SJSA1 (cell line): ENCODE measurements at places on chromosomes 3 and 15. TPM values are rescaled to one million over a fixed set of nuclear protein-coding genes. Genes with fewer than 3 reads are reported as not detected.

Gene EPHB3
- total RNA-seq, result 2.9 and 4.1 TPM in 2 replicates

Gene LRRC31
- total RNA-seq, result not detected in 2 replicates

Gene LYSMD4
- total RNA-seq, result 8.6 and 11.6 TPM in 2 replicates

Gene LPP
- total RNA-seq, result 64.6 and 132 TPM in 2 replicates

Gene ADAMTS7
- 1.6 and 2.8 TPM in 2 replicates for total RNA-seq

Gene GRAMD2A
- total RNA-seq, result 0.16 TPM in 1 of 2 replicates, not detected in the other

Gene SFMBT1
- total RNA-seq, result 1.9 and 15.1 TPM in 2 replicates

Gene PARP3
- 14.7 and 17.9 TPM in 2 replicates for total RNA-seq

Gene FRMD4B
- 1.3 and 13.7 TPM in 2 replicates for total RNA-seq

DNA sequence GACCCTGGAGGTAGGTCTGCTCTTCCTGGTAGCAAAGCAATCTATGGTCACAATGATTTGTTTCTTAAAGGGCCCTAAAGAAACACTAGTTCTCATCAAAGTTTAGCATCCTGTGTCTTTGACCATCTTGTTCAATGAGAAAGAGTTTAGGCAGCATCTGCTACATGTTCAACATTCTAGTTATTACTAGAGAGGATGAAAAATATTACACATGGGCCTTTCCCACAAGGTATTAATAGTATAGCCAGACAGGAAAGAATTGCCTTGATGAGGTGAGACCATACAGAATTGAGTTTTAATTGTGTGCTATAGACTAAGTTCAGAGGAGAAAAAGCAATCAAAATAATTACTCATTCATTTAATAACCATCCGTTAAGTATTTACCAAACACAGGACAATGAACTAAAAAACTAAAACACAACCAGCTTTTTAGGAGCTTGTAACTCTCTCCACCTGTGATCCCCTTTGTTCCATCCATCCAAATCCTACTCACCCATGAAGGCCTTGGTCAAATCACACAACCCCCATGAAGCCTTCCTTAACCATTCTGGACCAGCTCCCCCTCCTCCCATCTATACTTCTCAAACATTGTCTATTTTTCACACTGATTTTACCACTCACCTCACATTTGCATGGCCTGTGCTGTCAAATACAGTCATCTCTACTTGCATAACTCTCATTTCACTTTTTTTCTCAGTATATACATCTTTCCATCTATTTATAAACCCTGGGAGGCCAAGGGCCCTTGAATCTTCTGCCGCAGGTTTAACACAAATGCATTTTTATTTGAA, 122.9 kb downstream of the RORA start:
- no peak for DNase-seq
- H3K36me3 ChIP-seq, result no peaks in the 10 kb centered on the region
- H3K4me3 ChIP-seq, result no peak overlapping the region

GRCh38 chr3:184361532-184361931, at the start of the genes CLCN2 and POLR2H:
CLCN2 (minus strand) TSS chr3:184361605; CDS start chr3:184361479, 126 bp downstream.
POLR2H (plus strand) TSS chr3:184361710; CDS start chr3:184363493, 1,783 bp downstream.
- H3K27ac ChIP-seq, result peak within 1 kb of the TSS; percentile 99
- H3K4me3 ChIP-seq, result peak within 1 kb of the TSS; percentile 90
- peaks cover 54% of the 10 kb centered on the region for H3K36me3 ChIP-seq

GRCh38 chr15:40070166-40070557, 31.2 kb upstream of the SRP14 start:
- peaks cover 50% of the 10 kb centered on the region for H3K4me1 ChIP-seq
- no peak overlapping the region for H3K27ac ChIP-seq
- no peak for DNase-seq

DNA sequence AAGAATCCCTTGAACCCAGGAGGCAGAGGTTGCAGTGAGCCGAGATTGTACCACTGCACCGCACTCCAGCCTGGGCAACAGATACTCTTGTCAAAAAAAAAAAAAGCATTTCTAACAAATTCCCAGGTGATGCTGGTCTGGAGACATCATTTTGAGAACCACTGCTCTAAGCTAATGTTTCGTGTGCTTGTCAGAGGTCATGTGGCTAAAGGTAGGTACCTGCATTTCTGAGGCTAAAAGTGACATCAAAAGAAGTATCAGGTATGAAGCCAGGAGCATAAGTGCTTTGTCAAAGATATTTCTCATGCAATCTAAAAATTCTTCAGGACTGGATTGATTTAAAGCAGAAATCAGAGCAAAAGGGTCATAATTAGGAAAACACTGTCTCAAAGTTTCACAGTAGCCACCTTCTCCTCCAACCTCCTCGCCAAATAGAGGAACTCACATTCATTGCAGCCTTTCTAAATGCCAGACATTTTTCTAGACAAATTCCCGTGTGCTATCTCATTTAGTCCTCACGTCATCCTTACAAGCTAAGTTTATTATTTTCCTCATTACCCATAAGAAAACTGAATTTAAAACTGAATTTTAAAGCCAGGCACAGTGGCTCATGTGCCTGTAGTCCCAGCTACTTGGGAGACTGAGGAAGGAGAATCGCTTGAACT, 25.7 kb upstream of the GSK3B start:
- no peak overlapping the region for H3K4me3 ChIP-seq
- DNase-seq, result no peak

GRCh38 chr15:70096215-70097062, 1.3 kb downstream of the TLE3 start:
- H3K36me3 ChIP-seq, result peaks cover 49% of the 10 kb centered on the region
- peak overlapping the region; percentile 80 for H3K27ac ChIP-seq
- H3K27me3 ChIP-seq, result no peaks in the 10 kb centered on the region
- H3K4me3 ChIP-seq, result peak overlapping the region; percentile 94
- peaks cover 41% of the 10 kb centered on the region for H3K4me1 ChIP-seq

DNA sequence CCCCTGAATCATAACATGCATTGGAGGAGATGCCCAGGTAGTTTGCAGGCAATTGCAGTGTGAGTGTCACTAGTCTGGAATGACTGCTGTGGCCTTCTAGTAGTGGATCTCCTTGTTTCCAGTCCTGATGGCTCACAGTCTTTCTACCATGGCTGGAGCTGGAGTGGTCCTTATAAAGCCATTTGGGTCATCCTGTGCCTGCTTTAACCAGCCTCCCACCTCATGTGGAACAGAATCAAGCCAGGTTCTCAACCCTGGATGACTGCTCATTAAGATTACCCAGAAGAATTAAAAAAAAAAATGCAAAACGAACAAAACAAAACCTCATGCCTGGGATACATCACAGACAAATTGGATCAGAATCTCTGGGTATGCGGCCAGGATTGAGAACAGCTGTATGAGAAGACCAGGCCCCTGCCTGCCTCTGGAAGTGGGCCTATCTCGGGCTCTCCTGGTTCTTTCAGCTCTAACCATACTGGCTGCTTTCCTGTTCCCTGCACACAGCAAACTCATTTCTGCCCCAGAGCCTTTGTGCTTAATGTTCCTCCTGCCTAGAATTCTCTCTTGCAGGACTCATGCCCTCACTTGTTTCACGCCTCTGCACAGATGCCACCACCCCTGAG, 96.4 kb downstream of the ITPR1 start:
- no peaks in the 10 kb centered on the region for H3K27me3 ChIP-seq
- no peak overlapping the region for H3K27ac ChIP-seq
- no peak for DNase-seq
- no peak overlapping the region for H3K4me3 ChIP-seq

GRCh38 chr3:60742606-60743145, 508.6 kb downstream of the FHIT start:
- H3K27me3 ChIP-seq, result no peaks in the 10 kb centered on the region
- H3K4me1 ChIP-seq, result peaks cover 21% of the 10 kb centered on the region
- no peaks in the 10 kb centered on the region for H3K36me3 ChIP-seq
- no peak overlapping the region for H3K4me3 ChIP-seq

- no peak overlapping the region for H3K4me3 ChIP-seq
- H3K27ac ChIP-seq, result no peak overlapping the region
- DNase-seq, result peak; percentile 22
- H3K27me3 ChIP-seq, result 0 out of 2 replicates have a peak, but pooled peaks cover 3% of the 10 kb centered on the region
Measured at GRCh38 chr15:70341566-70341965, 243.8 kb upstream of the TLE3 start.

DNA sequence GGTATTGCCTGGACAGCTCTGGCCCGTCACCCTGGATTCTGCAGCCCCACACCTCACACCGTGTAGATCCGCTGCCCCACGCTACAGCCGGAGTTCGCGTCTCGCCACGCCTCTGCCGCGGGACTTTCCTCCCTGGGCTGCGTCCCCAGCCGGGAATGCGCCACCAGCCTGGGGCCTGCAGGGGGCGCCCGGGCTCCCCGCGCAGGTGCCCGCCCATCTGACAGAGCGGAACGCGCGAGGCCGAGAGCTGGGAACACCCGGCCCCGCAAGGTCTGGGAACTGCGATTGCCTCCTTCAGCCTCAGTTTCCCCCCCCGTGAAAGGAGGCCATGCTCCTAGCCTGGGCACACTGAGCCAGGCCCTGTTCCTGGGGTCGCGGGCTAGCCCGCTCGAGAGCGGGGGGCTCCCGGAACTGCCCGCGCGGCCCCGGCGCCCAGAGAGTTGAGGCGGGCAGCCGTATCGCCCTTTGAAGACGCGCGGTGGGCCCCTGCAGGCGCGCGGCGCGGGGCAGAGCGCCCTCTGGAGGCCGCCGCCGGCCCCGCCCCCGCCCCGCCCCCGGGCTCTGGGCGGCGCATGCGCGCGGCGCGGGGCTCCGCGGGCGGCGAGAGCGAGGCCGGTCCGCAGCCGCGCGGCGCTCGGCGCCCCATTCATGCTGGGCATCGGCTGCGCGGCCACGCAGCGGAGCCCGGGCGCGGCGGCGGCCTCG, at the start of gene PLXNA1:
Gene PLXNA1, plus strand, starts transcription at position 645 of the 705 bp plus-strand sequence. CDS start 5,479 bp downstream, outside the sequence.
- H3K4me1 ChIP-seq, result peaks cover 20% of the 10 kb centered on the region
- peak within 1 kb of the TSS; percentile 79 for H3K27ac ChIP-seq
- peak within 1 kb of the TSS; percentile 92 for H3K4me3 ChIP-seq
- no peaks in the 10 kb centered on the region for H3K27me3 ChIP-seq
- DNase-seq, result peak; percentile 73

DNA sequence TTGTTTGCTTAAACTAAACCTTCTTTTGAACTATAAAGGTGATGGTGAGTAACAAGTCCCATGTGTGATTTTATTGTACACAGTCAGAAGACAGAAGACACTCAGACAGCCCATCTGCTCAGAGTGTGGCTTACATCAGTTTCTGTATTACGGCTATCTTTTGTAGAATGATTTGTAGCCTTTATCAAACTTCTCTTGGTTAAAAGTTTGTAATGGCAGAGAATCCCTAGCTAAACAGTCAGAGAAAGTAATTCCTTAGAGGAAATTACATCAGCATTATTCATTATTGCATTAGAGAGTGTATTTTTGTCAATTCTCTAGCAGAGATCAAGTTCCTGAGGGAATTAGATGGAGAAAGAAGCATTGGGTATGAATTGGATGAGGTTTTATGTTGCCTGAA, 500.8 kb downstream of the CNTN4 start:
- no peak overlapping the region for H3K4me3 ChIP-seq
- DNase-seq, result no peak
- H3K4me1 ChIP-seq, result no peaks in the 10 kb centered on the region
- H3K27me3 ChIP-seq, result no peaks in the 10 kb centered on the region
- H3K27ac ChIP-seq, result no peak overlapping the region

DNA sequence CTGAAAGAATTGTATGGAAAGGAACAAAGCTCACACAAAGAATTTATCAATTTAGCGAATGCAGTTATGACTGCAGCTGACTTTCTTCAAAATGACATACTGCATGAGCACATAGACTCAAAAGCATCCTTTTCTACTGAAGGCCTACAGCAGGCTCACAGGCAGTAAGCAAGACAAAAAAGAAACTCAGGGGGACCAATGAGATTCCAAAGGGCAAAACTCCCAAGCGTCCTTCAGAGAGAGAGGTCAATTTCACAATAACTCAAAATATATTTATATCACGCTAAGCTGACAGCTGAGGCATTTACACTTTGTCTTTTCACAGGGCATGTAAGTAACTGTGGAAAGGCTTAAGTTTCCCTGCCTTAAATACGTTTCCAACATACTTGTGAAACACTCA, 427.9 kb upstream of the RASGRP1 start:
- no peaks in the 10 kb centered on the region for H3K27me3 ChIP-seq
- H3K4me1 ChIP-seq, result peaks cover 49% of the 10 kb centered on the region
- 0 out of 2 replicates have a peak, but pooled peaks cover 3% of the 10 kb centered on the region for H3K36me3 ChIP-seq
- no peak overlapping the region for H3K4me3 ChIP-seq
- DNase-seq, result no peak

DNA sequence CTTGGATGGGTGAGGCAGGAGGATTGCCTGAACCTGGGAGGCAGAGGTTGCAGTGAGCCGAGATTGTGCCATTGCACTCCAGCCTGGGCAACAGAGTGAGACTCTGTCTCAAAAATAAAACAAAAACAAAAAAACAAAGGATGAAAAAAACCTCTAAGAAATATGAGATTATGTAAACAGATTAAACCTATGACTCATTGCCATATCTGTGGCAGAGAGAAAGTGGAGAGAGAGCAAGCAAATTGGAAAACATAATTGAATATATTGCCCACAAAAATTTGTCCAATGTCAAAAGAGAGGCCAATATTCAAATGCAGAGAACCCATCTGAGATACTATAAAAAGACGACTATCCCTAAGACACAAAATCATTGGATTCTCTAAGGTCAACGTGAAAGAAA, 1106.0 kb downstream of the OTOL1 start:
- no peaks in the 10 kb centered on the region for H3K4me1 ChIP-seq
- H3K27ac ChIP-seq, result no peak overlapping the region
- H3K36me3 ChIP-seq, result no peaks in the 10 kb centered on the region
- DNase-seq, result no peak
